Cerebellar nuclear complex (tissue), 1 donor: ENCODE measurements at places on chromosomes 1 and 21.

GRCh38 chr1:243718893-243719292 is 131.2 kb downstream of the AKT3 start:
- DNase-seq: no peak

- no peak for DNase-seq
Measured at GRCh38 chr1:30818568-30819243, 61.1 kb upstream of the LAPTM5 start.

GRCh38 chr1:37128091-37128490 is 93.8 kb upstream of the GRIK3 start:
- no peak for DNase-seq

DNA sequence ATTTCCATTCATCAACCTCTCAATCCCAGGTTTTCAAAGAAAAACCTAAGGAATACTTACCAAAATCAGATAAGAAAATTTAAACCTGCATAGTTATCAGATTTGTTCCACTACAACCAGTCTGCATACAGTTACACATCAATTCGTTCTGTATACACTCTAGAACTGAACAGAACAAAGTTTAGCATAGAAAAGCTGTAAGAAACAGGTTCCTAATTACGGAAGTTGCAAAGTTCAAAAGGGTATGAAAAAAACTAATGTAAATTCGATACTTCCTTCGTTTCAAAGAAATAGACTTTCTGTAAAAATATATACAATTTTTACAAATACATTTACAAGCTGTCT is 3.1 kb downstream of the MCL1 start:
- no peak for DNase-seq

- DNase-seq: no peak
Measured at GRCh38 chr1:160830321-160831153, 32.1 kb downstream of the CD244 start.
